Foreskin keratinocyte (primary cell): ENCODE measurements at places on chromosomes 1 and 21.
A peak's percentile ranks its signal among the peaks of the same experiment; 100 is the strongest.

DNA sequence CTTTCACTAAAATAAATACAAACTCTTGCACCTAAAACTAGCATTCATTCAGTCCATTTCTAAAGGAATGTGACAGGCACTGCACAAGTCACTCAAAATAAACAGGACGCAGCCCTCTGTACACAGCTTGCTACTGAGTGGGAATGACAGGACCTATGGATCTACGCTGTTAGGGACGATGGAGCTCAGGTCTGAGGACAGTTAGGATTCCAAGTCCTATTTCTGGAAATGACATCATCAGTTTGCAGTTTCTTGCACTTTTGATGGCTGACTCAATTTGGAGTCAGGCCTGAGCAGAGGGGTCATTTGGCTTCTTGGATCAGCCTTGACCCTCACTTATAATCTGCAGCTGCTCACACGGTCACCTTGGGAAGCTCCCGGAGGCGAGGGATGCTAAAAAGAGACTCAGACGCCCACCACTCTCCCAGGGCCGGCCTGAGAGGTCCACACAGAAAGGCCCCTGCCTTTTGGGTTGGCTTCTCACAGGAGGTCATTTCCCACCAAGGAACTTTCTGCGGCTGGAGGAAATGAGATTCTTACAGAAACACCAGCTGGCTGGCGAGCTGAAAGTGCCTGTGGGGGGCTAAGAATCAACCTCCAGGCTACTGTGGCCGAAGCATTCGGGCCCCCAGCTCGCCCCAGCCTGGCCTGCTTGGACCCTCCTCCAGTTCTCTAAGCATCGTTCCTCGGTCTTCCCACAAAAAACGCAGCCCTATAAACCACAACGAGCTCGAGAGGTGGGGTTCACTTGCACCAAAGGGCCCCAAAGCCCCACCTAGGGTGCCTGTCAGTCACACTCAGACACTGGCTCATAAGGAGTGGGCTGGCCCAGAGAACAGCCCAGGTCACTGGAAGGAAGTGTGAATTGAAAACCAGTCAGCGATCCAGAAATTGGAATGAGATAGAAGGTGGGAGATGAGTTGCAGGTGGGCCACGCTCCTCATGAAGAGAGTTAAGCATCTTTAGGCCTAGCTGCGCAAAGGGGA is 8.9 kb upstream of the PDE9A start:
- DNase-seq, result no peak

DNA sequence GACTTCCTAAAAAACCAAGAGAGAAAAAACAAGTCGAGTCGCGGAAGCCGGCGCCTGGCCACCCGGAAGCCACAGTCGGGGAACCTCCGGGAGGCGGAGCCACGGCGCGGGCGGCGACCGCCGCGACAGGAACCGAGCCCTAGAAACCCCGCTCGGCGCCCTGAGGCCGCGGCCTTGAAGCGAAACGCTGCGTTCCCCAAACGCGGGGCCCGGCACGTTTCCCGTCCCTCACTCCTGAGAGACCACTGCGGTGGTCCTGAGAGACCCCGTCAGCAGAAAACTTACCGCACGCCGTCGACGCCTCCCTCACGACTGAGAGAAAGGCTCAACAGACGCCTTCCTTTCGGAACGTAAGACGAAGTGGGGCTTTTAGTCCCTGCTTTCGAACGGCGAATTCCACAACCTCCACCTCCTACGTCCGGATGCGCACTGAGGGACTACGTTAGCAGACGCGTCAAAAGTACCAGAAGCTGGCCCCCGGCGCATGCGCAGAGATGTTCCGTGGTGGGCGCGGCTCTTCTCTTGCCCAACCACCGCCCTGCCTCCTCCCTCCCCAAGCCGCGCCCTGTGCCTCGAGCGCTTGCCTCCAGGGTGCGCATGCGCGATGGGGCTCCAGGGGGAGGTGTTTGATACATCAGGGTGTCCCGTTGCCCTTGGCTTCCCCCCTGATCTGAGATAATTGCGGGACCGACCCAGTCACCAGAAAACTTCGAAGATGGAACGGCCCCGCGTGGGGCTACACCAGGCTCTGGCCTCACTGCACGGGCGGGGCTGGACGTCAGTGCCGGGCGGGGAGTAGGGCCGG is at the start of gene RSRP1:
Gene RSRP1, minus strand, starts transcription at position 431 of the 805 bp plus-strand sequence. CDS start 491 bp downstream, outside the sequence.
- DNase-seq, result peak; percentile 90

GRCh38 chr1:67214420-67215174 is 48.3 kb downstream of the IL23R start:
- no peak for DNase-seq

GRCh38 chr1:99328171-99328570 is 63.9 kb downstream of the PLPPR4 start:
- no peak for DNase-seq

DNA sequence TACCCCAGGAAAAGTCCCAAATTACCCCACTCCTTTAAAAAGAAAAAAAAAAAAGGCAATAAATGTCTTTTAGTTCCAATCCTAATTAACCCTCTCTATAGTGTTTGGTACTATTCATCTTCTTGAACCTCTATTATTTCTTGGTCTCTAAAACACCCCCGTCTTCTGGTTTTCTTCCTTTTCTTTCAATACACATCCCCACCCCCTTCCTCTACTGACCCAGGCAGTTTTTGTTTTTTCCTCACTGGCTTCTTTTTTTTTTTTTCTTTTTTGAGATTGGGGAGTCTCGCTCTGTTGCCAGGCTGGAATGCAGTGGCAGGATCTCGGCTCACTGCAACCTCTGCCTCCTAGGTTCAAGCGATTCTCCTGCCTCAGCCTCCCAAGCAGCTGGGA is 26.1 kb downstream of the EGLN1 start:
- DNase-seq, result no peak

- no peak for DNase-seq
Observed at GRCh38 chr1:35033346-35033745, 1.6 kb upstream of the ZMYM6 start.

DNA sequence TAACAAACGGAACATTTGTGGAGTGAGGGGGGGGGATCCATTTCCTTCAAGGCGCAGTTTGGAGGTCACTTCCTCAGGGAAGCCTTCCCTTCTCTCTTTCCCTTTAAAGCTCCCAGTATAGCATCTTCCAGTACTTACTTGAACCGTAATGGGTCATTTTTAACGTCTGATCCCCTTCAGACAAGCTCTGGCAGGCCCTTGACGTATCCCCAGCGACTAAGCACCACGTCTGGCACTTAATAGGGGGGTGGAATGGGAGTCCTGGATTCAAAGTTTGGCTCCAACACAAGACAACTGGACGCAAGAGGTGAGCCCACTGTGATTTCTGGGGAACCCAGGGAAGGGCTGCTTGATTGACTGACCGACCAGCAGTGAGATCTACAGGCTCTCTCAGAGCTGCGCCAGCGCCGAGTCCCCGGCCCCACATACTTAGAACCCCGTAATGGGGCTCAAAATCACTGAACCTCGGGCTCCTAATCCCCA is 441 bp downstream of the YARS1 start:
- DNase-seq, result peak; percentile 83

DNA sequence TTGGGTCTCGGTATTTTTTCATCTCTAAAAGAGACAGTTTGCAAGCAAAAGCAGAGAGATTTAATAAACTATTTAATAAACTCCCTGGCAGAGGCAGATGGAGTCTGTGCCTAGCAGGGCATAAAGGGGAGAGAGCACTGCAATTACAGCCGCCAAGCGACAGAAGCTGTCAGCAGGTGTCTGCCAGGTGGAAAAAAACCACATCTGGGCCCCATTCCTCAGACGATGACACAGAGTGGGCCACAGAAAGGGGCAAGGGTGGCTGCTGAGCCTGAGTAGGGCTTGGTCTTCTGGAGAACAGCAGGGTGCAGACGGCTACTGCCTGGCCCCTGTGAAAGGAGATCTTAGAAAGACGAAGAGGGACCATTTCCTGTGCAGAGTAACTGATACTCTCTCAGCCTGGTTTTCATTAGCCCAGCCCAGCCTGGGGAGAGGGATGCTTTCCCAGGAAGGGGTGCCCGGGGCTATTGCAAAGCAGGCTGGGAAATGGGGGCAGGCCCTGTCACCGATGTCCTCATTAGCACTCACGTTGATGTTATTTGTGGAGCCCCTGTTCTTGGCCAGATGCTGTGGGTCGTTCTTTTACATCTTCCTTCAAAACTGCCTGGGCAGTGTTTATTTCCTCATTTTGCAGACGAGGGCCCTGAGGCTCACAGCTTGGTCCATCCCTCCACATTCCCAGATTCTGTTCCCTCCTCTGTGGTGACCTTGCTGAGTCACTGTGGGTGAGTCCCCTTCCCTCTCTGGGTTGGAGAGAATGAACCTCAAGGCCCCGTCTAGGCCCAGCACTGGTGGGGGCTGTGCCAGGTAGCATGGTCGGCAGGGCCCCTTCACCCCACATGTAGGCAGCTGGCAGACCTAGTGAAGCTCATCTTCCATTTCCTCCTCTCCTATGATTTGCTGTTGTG is 472.7 kb downstream of the PTPRU start:
- peak; percentile 83 for DNase-seq

- DNase-seq, result no peak
Observed at GRCh38 chr1:11377001-11377583, 101.9 kb upstream of the DISP3 start.

GRCh38 chr1:62316135-62316534 is 3.1 kb downstream of the KANK4 start:
- no peak for DNase-seq

- peak; percentile 94 for DNase-seq
Observed at GRCh38 chr1:94528299-94528698, 13.3 kb downstream of the F3 start.

DNA sequence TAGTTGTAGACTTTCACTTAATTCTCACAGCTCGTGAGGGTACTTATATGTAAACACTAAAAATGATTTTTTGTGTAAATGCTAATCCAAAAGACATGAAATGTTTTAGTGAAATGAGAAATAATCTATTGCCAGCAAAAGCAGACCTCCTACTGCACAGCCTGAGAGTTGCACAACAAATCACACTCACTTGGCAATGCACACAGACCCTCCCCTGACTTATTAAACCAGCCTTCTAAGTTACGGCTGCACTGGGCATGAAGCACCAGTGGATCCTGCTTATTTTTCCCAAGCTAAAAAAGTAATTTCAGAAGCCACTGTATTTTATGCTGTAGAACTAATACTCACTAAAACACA is 10.3 kb downstream of the ERRFI1 start:
- no peak for DNase-seq

DNA sequence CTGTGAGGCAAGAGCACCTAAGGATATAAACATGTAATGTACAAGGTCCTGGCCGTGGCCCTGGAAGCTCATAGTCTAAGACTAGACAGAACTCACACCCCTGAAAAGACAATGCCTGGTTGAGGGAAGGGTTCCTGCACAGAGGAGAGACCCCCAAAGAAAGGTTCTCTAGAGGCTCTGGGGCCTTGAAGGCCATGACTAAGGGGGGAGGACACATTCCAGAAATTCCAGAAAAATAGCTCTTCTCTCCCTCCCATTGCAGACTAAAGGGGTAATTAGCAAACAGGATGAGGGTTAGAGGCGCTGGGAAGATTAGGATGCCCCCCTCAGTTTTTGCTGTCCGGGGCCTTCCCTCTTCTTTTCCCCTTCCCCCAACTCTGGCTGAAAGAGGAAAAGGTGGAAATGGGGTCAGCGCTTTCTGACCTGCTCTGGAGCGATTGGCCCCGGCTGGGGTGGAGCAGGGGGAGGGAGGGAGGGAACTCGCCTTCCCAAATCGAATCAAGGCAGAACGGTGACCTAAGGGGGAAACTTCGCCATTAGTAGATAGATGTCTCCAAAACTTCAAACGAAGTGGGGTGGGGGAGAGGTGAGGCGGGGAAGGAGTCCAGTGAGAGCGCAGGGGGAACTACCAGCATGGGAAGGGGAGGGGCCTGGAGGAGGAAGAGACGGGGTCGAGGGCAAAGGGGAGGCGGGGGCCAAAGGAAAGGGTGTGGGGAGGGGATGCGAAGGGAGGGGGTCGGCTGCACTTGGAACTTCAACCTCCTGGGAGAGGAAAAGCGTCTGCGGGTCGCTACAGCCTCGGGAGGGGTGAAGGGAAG is 11.8 kb downstream of the PAX7 start:
- no peak for DNase-seq

GRCh38 chr1:34627465-34628240 is 127.2 kb upstream of the GJB5 start:
- no peak for DNase-seq

GRCh38 chr21:42834726-42835191 is 44.6 kb downstream of the WDR4 start:
- no peak for DNase-seq

GRCh38 chr1:196738730-196739129 is 35.9 kb upstream of the CFHR3 start:
- no peak for DNase-seq

GRCh38 chr1:23196627-23197328 is 20.5 kb downstream of the HTR1D start:
- DNase-seq, result peak; percentile 99

DNA sequence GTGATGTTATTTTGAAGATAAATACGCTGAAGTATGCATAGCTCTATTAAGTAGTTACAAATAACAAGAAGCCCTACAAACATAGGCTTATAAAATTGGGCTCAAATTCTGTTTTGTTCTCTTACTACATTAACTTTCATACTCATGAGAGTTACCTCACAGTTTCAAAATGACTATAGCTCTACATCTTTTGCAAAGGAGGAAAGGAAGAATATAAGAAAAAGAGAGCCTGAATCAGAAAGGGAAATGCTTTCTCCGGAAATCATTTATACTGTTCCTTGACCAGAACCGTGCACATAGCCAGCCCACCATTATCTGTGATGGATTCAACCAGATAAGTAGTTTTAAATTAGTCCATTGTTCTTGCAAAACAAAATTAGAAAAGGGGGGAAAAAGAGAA is 1252.1 kb downstream of the NCAM2 start:
- DNase-seq, result no peak

- DNase-seq, result no peak
Observed at GRCh38 chr1:219160967-219161366, 12.7 kb upstream of the LYPLAL1 start.

- DNase-seq, result no peak
Observed at GRCh38 chr21:36255663-36256062, 64.3 kb upstream of the MORC3 start.

DNA sequence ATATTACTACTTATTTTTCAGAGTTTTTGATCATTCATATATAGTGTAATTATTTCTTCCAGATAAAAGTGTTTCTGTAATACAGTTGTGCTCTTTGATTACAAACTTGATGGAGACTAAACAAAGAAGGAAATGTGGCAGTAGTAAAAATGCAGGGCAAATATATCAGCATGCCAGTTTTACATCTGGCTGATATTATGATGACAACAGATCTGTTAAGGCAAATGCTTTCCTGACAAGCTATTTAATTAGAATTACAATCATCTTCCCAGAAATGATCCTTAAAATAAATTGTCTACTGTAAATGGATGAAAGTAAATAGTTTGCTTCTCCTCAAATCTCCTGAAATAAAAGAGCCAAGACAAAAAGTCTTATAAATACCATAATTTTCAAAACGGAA is 1659.8 kb downstream of the BRINP3 start:
- DNase-seq, result no peak

GRCh38 chr1:188240772-188241406 is 1412.1 kb downstream of the PLA2G4A start:
- DNase-seq, result no peak

- peak; percentile 56 for DNase-seq
Observed at GRCh38 chr1:150548632-150549495, at the start of gene ADAMTSL4. Gene ADAMTSL4, plus strand, starts transcription at chr1:150549408. Its CDS starts 2,881 bp downstream, at chr1:150552289.

GRCh38 chr1:26417111-26417759 is 6.6 kb downstream of the LIN28A start:
- peak; percentile 75 for DNase-seq
